HCT116 (cell line): ENCODE measurements at places on chromosomes 12 and 14. TPM values are rescaled to one million over a fixed set of nuclear protein-coding genes. Genes with fewer than 3 reads are reported as not detected.
A peak's percentile ranks its signal among the peaks of the same experiment; 100 is the strongest.

ANO2 gene
- total RNA-seq: not detected

ZNF385A gene
- 34.7 TPM for total RNA-seq

RNU4-1 gene
- 2,323 TPM for total RNA-seq

FLRT2 gene
- total RNA-seq: 0.17 TPM

SPX gene
- 0.76 TPM for total RNA-seq

MIPOL1 gene
- total RNA-seq: 15.4 TPM

BTBD7 gene
- 30.8 TPM for total RNA-seq

RITA1 gene
- 20.7 TPM for total RNA-seq

DNA sequence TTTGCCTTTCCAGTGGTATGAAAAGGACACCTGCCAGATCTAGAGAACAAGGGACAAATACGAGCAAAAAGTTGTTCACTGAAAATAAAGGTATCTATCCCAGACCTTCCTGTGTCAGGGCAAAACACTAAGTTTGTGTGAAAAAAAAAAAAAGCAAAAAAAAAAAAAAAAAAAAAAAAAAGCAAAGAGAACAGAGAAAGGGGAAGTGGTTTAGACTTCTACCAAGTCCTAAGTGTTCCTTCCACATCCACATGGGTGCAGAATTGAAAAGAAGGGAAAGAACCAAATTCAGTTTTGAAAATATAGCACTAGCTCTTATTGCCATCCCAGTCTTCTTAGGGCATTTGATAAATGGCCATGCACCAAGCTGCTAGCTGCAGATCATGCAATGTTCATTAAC, 41.7 kb downstream of the ZCRB1 start:
- no peak for DNase-seq

DNA sequence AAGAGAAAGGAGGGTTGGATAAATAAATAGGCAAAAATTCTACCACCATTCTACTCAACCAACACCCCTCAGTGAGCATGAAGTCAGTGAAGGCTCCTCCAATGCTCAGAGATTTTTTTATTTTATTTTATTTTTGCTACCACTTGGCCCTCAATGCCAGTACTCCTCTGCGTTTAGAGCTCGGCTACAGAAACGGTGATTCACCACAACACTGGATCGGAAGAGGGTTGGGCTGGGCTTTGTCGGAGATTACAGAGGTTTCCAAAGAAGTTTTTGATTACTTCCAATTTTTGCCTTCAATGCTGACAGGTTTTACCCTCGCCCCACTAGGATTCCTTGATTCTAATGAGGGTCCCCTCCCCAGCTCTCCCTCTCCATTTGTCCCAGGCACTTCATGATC, 1027.2 kb upstream of the TMEM132C start:
- DNase-seq: no peak

GRCh38 chr14:74380172-74380571, 31.9 kb downstream of the VRTN start:
- no peak for DNase-seq

DNA sequence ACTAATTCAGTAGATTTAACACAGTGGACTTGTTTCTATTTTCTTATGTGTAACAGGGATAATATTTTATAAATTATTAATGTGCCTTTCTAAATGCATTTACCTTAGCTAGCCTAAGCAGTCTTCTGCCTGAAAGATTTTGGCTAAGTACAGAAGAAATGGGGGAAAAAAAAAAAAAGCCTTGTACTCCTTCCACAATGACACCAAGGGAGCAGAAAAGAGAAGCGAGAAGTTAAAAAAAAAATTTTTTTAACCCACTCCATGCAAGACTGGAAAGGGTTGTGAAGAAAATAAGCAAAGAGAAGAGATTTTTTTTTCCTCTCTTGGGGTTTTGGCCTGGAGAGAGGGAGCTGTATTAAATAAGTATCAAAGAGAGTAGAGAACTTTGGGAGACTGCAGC, 28.7 kb downstream of the NELL2 start:
- DNase-seq: no peak

GRCh38 chr12:25264114-25264513, 13.4 kb upstream of the KRAS start:
- DNase-seq: no peak

DNA sequence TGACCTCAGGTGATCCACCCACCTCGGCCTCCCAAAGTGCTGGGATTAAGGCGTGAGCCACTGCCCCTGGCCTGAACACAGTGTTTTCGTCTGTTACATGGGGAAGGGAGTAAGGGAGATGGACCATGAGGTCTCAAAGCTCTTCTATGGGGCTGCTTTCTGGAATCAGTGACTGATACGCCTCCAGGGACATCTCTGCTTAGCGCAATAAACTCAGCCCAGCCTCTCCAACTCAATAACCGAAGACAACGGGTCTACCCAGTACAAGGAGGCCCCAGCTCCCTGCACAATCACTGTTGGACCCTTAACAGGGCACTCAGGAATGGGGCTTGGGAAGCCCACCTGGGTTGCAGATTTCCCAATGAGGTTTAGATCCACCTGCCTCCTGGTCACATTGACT, 42.6 kb upstream of the CHGA start:
- DNase-seq: no peak

GRCh38 chr14:96905065-96905464, 107.9 kb downstream of the VRK1 start:
- DNase-seq: no peak

DNA sequence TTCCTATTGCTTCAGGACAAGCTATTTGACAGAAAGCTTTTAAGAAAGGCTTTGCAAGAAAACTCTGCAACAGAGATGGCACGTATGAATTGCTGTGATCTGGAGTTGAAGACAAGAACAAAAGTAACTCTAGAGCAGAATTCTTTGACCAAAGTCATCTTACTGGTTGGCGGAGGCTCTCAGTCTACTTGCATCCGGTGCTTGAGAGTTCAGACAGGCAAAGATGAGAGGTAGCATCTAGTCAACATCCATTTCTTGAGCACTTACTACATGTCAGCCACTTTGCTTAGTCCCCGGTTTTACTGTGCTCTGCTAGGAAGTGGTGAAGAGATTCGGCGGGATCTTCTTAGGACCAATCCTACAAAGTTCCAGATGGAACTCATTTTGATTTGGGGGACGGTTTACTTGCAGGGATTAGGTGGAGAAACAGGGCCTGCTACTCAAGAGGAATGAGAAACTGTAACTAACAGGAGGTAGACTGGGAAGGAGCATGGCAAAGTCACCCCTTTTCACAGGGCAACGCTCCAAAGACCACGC, 404 bp upstream of the CCDC91 start:
- no peak for DNase-seq

GRCh38 chr12:115079760-115080159, 395.8 kb upstream of the TBX3 start:
- DNase-seq: no peak

GRCh38 chr14:104820669-104821228, 19.8 kb downstream of the ZBTB42 start:
- DNase-seq: no peak

- no peak for DNase-seq
These were observed 64.2 kb downstream of the ELK3 start for GRCh38 chr12:96258104-96258961.

- no peak for DNase-seq
These were observed 972 bp downstream of the PTGDR start for GRCh38 chr14:52268279-52269061.

- DNase-seq: peak; percentile 71
These were observed 53.4 kb downstream of the PLBD1 start for GRCh38 chr12:14514154-14514842.

DNA sequence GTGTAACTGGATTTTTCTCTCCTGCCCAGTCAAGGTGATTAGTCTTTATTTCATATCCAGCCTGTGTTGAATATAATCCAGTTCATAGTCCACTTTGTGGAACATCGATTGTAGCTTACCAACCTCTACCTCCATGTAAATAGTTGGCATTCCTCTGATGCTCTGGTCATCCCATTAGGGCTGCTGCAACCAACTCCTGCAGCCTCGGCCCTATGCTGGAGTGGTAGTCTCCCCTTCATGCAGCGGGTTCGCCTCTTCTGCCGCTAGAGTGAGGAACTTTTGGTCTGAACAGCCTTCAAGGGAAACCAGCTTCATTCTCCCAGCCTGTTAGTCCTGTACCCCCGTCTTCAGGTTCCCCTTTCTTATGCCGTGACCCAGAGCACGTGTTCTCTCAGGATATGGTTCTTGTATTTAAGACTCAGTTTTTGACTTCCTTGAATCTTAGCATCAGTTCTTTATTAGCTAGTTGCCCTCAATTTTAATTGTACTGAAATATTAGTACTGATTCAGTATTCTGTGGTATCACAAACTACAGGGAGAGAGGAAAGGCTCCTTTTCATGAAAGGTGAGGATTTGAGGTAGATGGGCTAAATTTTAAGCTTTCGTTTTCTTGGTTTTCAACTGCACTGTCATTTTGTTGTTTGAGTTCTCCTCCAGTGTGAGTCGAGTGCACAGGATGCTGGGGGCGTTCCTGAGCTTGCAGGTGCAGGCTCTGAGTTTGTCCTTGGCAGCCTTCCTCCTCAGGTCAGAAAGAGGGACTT, 33.2 kb downstream of the ZNF664 start:
- DNase-seq: no peak

GRCh38 chr12:26416550-26416949, 221.2 kb downstream of the SSPN start:
- no peak for DNase-seq

DNA sequence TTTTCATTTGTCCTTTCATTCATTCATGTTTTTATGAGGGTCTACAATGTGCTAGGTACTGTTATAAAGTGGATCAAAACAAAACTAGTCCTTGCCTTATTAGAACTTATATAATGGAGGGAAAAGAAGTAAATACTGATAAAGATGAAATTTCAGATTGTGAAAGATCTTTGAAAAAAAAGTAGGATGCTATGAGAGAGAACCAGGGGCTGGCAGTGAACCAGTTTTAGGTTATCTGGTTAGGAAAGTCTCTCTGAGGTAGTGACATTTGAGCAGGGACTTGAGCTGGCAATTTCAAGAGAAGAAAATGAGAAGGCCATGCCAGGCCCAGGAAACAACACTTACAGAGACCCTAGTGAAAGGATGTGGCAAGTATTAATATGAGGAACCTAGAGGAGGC, 57.3 kb upstream of the E2F7 start:
- no peak for DNase-seq

DNA sequence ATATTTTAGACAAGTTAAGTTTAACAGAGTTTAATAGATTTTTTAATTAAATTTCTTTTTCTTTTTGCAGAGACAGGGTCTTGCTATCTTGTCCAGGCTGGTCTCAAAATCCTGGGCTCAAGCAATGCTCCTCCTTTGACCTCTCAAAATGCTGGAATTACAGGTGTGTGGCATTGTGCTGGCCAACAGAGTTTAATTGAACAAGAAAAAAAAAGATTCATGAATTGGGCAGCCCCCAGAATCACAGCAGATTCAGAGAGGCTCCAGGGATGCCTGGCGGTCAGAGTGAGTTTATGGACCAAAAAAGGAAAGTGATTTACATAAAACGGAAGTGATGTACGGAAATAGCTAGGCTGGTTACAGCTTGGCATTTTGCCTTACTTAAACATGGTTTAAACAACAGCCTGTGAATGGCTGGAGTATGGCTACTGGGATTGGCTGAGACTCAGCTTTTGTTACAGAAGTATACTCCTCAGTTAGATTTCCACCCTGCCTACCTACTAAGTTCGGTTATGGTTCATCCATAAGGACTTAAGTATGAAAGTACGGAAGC, 14.5 kb upstream of the TESPA1 start:
- DNase-seq: no peak

- no peak for DNase-seq
These were observed 71.5 kb upstream of the MDM1 start for GRCh38 chr12:68403711-68404110.

DNA sequence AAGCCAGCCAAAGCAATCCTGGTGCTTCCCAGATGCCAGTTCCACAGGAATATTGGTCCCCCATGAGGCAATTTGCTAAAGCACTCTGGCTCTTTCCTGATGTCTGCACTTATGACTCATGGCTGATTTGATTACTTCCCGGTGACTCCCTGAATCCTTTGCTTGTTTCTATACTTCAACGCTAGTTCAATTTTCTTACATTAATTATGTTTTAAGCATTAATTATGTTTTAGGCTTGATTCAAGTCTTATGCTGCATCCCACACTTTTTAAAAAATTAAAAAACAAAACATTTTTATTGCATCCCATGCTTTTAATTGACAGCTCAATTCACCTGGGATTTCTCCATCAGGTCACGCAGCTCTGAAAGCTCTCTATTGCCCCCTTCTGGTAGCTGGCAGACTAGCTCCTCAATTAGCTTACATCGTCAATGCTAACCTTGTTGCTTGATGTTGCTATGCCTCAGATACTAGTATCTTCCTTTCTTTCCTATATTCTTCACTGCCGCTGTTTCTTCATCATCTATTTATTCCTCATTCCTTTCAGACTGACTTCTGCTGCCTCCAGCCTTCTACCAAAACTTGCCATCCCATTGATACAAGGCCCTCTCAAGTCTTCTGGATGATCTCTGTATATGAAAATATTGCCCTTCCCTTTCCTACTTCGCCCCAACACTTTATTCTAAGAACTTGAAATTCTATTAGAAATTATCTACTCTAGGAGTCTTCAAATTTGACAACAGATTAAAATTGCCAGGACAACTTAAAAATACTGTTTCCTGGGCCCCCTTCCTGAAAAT, 32.0 kb downstream of the TSHR start:
- peak; percentile 76 for DNase-seq

DNA sequence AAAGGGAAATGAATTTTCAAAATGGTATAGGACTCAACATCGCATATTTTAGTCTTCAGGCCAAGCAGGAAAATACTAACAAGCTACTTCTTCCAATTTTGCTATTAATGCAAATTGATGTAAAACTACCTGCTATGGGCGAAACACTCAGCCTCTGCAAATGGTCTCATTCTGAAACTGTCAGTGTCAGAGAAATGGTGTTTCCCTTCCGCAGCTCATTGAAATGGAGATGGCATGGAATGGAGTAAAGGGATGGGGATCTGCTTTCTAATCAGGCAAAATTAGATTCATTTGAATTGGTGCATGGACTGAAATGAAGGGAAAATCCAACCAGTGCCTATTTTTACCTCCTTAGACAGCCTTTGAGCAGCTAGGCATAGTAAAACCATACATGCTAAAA, 80.4 kb upstream of the EEA1 start:
- no peak for DNase-seq

DNA sequence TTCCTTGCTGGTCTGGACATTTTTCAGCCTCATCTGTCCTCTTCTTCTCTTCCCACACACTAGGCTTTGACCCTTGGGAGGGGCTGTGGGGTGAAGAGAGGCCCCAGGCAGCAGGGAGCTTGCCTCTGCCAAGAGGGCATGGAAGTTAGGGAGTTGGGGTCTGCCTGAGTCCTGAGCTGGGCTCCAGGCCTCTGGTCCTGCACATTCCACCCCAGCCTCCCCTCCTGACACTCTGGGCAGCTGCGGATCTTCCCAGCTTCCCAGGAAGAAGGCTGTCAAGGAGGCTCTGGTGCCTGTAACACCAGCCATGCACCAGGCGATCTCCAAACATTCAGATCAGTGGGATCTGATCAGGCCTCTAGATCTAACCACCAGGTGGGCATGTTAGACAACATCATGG, 169.1 kb upstream of the PRMT8 start:
- no peak for DNase-seq

DNA sequence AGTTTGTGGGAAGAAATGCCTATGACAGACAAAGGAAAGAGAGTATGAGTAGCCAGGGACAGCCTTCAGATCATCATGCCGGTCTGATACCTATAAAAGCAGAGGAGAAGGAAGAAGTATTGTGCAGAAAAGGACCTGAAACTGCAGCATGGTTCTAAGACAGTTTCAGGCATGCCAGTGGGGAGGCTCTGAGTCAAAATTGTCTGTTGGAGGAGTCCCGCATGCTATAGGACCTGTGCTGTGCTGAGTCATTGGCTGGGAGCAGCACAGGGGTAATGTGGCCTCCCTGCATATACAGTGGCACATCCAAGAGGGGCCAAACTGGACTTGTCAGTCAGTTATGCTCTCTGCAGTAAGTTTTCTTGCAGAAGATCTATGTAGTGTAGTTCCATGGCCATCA, 40.7 kb downstream of the NEUROD4 start:
- DNase-seq: no peak
